ENCODE measurements at places on chromosomes 6 and 20. TPM values are rescaled to one million over a fixed set of nuclear protein-coding genes. Genes with fewer than 3 reads are reported as not detected.

DNA sequence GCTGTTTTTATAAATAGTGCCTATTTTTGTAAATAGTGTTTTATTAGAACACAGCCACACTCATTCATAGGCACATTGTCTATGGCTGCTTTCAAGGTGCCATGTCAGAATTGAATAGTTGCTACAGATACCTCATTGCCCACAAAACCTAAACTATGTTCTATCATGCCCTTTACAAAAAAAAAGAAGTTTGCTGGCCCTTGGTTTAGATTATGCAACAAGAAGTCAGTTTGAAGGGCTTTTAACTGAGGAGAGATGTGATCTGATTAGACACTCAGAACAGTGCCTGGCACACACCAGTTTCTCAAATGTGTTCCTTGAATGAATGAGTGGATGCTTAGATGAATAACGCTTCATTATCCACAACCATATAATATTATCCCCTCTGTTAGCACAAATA, 366.1 kb downstream of the MAFB start:
- no peaks in the 10 kb centered on the region for H3K36me3 ChIP-seq
- H3K4me1 ChIP-seq = peaks cover 26% of the 10 kb centered on the region
- no peak overlapping the region for H3K4me3 ChIP-seq
- H3K27ac ChIP-seq = no peak overlapping the region
- DNase-seq = no peak

- no peak for DNase-seq
- H3K4me1 ChIP-seq = peaks cover 6% of the 10 kb centered on the region
- no peak within 1 kb of the TSS for H3K4me3 ChIP-seq
- H3K27ac ChIP-seq = no peak within 1 kb of the TSS
Observed at GRCh38 chr6:43242908-43243663, at the start of gene TTBK1. Gene TTBK1 (plus strand): TSS chr6:43243481. CDS start chr6:43246661, 3,180 bp downstream.

The PDYN gene
- total RNA-seq = not detected

The FGD2 gene
- total RNA-seq = not detected

The ANKS1A gene
- total RNA-seq = 21.7 TPM

The MACROD2 gene
- 1.0 TPM for total RNA-seq

- no peak overlapping the region for H3K4me3 ChIP-seq
- no peaks in the 10 kb centered on the region for H3K4me1 ChIP-seq
- DNase-seq = no peak
- H3K27ac ChIP-seq = no peak overlapping the region
Observed at GRCh38 chr6:139262519-139263300, 29.1 kb downstream of the TXLNB start.

DNA sequence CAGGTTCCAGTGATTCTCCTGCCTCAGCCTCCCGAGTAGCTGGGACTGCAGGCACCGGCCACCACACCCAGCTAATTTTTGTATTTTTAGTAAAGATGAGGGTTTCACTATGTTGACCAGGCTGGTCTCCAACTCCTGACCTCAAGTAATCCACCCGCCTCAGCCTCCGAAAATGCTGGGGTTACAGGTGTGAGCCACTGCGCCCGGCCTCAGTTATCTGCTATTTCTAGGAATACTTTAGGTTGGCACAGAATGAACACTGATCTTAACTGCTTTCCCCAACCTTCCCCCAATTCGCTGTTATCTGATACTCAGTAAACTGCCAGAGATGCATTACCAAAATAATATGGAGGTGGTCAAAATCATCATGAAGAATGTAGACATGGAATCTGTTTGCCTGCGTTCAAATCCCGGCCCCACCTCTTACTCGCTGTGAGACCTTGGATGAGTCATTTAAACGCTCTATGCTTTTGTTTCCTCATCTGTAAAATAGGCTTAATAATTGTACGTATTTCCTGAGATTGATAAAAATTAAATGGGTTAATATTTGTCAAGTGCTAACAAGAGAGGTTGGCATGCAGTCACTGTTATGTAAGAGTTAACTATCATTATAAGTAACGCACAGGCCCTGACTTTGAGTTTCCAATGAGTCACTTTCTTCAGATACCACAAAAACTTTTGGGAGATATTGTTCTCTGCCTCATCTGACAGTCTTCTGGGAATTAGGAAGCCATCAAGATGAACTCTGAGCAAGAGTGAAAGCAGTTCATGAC, 44.5 kb upstream of the NCOA3 start:
- DNase-seq = no peak
- H3K4me3 ChIP-seq = no peak overlapping the region
- no peaks in the 10 kb centered on the region for H3K27me3 ChIP-seq
- no peaks in the 10 kb centered on the region for H3K36me3 ChIP-seq
- no peak overlapping the region for H3K27ac ChIP-seq

GRCh38 chr20:63275825-63276224, 3.2 kb downstream of the ARFGAP1 start:
- no peaks in the 10 kb centered on the region for H3K27me3 ChIP-seq
- peaks cover 38% of the 10 kb centered on the region for H3K36me3 ChIP-seq
- no peak for DNase-seq
- peaks cover 5% of the 10 kb centered on the region for H3K4me1 ChIP-seq
- H3K4me3 ChIP-seq = no peak overlapping the region

GRCh38 chr6:83169511-83169910, 23.6 kb downstream of the PGM3 start:
- peaks cover 10% of the 10 kb centered on the region for H3K4me1 ChIP-seq
- no peaks in the 10 kb centered on the region for H3K27me3 ChIP-seq
- no peak overlapping the region for H3K4me3 ChIP-seq
- peak; percentile 65 for DNase-seq
- peaks cover 91% of the 10 kb centered on the region for H3K36me3 ChIP-seq
- H3K27ac ChIP-seq = peak overlapping the region; percentile 23

DNA sequence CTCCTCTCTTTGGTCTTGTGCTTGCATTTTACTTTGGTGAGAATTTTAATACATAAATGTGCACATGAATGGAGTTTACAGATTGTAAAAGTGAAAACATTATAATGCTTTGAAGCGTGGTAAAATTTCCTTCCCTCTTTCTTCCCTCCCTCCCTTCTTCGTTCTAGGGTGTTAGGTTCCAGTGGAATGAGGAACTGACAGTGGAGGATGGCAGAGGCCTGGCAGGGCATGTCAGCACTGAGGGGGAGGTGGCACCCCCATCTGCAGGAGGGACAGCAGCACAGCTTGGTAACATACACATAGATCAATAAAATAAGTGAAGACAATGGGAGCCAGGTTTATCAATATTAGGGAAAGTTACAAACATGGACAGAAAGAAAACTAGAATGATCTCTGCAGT, 47.5 kb downstream of the RNASET2 start:
- H3K27me3 ChIP-seq = peaks cover 15% of the 10 kb centered on the region
- H3K36me3 ChIP-seq = no peaks in the 10 kb centered on the region
- no peaks in the 10 kb centered on the region for H3K4me1 ChIP-seq
- no peak overlapping the region for H3K27ac ChIP-seq
- DNase-seq = no peak

DNA sequence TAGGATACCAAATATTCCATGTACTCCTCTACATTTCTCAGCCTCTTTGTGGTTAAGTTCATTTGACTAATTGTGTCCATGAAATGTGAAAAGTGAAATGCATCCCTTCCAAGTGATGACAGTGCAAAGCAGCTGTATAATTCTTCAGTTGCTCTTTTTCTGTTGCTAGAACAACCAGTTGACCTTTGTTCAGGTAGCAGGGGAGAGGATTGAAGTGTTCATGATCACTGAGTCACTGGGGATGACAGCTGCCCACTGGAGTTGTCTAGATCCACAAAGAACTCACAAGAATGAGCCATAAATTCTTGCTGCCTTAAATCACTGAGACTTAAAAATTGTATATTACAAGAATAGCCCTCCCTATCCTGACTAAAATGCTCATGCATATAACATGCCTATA, 254.6 kb downstream of the EPHA7 start:
- H3K4me3 ChIP-seq = no peak overlapping the region
- no peaks in the 10 kb centered on the region for H3K36me3 ChIP-seq
- no peak overlapping the region for H3K27ac ChIP-seq
- DNase-seq = no peak
- H3K27me3 ChIP-seq = no peaks in the 10 kb centered on the region
- H3K4me1 ChIP-seq = no peaks in the 10 kb centered on the region

The RBM24 gene
- total RNA-seq = 0.55 TPM

The GHRH gene
- not detected for total RNA-seq

The MARCKS gene
- 110 TPM for total RNA-seq

DNA sequence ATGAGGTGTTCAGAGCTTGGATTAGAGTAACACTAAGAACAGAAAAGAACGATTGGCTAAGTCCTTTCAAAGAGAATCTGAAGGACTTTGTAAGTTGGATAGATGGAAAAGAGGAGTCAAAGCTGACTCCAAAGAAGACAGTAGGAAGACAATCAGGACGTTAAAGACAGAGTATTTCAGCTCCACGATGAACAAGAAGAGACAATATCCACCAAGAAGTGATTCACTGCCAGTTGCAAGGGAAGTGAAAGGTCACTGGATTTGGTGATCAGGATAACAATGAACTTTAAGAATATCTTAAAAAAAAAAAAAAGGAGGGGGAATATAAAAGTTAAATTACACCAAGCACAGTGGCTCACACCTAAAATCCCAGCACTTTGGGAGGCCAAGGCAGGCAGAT, 17.9 kb downstream of the REPS1 start:
- no peak for DNase-seq
- no peak overlapping the region for H3K4me3 ChIP-seq
- H3K36me3 ChIP-seq = no peaks in the 10 kb centered on the region

DNA sequence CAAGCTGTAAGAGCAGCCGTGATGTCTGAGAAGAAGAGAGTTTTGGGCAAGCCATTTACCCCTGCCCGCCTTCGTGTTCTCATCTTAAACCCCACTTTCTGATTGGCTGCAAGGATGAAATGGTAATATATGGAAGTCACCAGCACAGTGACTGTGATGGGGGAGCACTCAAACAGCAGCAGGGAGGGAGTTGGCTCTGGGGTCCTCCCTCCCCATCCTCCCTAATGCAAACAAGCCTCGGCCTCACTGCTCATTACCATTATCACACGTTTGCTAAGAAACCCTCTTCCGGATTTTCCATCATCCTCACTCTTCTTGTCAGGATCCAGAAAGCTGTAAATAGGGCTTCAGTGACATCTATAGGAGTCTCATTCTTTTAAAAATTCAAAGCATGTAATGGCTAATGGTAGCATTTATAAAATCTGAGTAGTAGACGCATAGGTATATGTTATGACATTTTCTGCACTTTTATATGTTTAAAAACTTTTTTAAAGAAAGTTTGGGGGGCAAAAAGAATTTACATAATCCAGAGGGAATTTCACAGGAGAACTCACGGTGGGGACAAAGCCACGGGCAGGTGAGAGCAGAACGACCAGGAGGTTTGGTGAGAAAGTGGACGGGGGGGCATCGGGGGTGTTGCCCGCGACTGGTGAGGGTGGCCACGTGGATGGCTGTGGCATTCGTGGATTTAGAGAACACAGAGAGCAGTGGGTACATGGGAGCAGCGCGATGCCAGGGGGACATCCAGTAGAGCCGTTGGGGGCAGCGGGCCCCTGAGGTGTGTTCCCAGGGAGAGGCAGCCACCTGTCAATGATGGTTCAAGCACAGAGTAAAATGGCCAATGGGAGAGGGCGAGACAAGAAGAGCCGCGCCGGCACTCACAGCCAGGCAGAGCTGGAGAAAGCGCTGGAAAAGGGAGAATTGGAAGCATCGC, 29.6 kb downstream of the SUMO4 start:
- no peak overlapping the region for H3K27ac ChIP-seq
- no peak overlapping the region for H3K4me3 ChIP-seq
- H3K27me3 ChIP-seq = no peaks in the 10 kb centered on the region
- DNase-seq = peak; percentile 12
- no peaks in the 10 kb centered on the region for H3K36me3 ChIP-seq
- no peaks in the 10 kb centered on the region for H3K4me1 ChIP-seq

The APCDD1L gene
- not detected for total RNA-seq

- H3K36me3 ChIP-seq = no peaks in the 10 kb centered on the region
- H3K4me3 ChIP-seq = peak overlapping the region; percentile 80
- peaks cover 3% of the 10 kb centered on the region for H3K4me1 ChIP-seq
- no peak overlapping the region for H3K27ac ChIP-seq
- H3K27me3 ChIP-seq = no peaks in the 10 kb centered on the region
- no peak for DNase-seq
Observed at GRCh38 chr6:52576054-52576391, 837 bp downstream of the TRAM2 start.

The GPX5 gene
- total RNA-seq = not detected

The TREM1 gene
- total RNA-seq = not detected

GRCh38 chr6:10156875-10157274, 258.0 kb downstream of the TFAP2A start:
- no peak overlapping the region for H3K4me3 ChIP-seq
- H3K36me3 ChIP-seq = no peaks in the 10 kb centered on the region
- no peak for DNase-seq
- no peaks in the 10 kb centered on the region for H3K27me3 ChIP-seq
- H3K4me1 ChIP-seq = no peaks in the 10 kb centered on the region

DNA sequence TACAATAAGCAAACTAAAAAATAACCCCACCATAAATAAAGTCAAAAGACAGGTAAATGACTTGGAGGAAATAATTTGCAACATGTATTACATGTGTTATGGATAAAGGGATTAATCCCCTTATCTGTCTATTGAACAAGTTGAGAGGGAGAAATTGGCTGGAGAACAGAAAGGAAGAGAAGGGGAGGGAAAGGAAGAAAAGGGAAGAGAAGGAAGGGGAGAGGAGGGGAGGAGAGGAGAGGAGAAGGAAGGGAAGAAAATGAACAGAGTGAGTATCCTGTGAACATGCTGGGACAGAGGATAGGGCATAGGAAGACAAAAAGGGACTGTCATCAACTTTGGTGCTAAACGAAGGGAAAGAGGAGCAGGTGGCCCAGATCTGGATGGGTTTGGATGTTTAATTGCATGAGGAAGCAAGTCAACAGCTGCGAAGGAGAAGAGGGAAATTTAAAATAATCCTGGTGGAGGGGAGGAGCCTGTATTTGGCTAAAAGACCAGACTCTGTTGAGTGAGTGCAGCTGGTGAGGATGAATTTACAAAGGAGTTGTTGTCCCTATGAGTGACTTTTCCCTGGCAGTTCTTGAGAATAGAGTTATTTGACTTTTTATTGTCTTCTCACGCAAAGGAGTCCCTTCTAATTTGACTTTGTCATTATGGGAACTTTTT, 14.2 kb upstream of the SHLD1 start:
- H3K27me3 ChIP-seq = no peaks in the 10 kb centered on the region
- H3K4me1 ChIP-seq = peaks cover 22% of the 10 kb centered on the region
- no peak overlapping the region for H3K27ac ChIP-seq

- no peak overlapping the region for H3K27ac ChIP-seq
- H3K36me3 ChIP-seq = peaks cover 3% of the 10 kb centered on the region
- no peaks in the 10 kb centered on the region for H3K27me3 ChIP-seq
- H3K4me3 ChIP-seq = no peak overlapping the region
Observed at GRCh38 chr6:87630746-87631145, 40.8 kb downstream of the ORC3 start.

The ID4 gene
- total RNA-seq = 29.3 TPM
